ENCODE measurements at places on chromosomes 16 and 17.
A peak's percentile ranks its signal among the peaks of the same experiment; 100 is the strongest.

DNA sequence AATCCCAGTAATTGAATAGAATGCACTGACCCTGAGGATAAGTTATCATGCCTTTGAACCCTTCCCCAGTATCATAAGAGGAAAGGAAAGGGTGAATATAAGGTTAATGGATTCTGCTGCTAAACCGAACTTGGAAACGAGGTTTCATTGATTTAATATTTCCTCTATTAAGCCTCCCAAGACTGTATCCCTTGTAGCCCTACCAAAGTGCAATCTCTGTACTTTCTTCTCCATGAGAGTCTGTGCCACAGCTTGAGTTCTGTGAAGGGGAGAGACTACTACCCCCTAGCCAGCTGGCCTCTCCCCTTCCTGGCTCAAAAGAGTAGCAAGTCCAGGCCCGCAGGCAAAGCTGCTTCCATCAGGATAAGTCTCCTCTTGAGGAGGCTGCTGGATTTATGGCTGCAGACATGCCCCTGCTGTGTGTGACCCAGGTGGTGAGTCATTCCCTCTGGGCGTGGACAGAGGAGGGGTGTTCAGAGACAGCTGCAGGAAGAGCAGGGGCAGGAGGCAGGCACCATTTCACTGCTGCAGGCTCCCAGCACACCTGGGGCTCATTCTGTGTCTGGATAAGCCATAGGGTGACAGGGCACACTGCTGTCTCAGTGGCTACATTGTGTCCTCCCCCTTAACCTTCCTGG, 58.4 kb downstream of the TOM1L2 start:
- DNase-seq = no peak

- no peak for DNase-seq
These were observed 105.4 kb downstream of the STX8 start for GRCh38 chr17:9470171-9470570.

DNA sequence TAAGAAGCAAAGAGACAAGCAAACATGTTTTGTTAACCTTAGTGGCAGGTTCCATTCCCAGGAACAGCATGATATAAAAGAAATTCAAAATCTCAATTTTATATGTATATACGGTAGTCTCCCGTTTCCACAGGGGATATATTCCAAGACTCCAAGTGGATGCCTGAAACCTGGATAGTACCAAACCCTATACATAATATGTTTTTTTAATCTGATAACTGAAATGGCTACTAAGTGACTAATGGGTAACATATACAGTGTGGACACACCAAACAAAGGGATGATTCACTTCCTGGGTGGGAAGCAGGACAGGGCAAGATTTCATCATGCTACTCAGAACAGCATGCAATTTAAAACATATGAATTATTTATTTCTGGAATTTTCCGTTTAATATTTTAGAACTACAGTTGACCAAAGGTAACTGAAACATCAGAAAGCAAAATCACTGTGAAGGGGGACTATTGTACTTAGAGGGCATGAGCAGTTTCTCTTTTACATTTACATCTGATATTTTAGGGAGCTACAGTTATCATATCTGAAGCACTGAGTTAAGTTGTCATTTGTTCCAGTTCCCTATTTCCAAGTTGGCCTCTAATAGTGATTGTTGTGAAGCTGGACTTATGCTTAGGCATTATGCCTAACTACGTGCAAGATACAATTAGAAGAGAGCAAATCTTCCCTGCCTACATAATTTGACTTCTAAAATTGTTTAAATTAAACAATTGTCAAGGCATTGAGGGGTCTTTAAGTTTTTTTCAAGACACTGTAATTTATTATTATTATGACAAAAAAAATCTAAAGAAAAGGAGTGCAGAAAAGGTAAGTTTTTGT, 34.1 kb upstream of the ABCA6 start:
- DNase-seq = no peak

- DNase-seq = no peak
These were observed 2.4 kb downstream of the HDAC5 start for GRCh38 chr17:44120851-44121605.

DNA sequence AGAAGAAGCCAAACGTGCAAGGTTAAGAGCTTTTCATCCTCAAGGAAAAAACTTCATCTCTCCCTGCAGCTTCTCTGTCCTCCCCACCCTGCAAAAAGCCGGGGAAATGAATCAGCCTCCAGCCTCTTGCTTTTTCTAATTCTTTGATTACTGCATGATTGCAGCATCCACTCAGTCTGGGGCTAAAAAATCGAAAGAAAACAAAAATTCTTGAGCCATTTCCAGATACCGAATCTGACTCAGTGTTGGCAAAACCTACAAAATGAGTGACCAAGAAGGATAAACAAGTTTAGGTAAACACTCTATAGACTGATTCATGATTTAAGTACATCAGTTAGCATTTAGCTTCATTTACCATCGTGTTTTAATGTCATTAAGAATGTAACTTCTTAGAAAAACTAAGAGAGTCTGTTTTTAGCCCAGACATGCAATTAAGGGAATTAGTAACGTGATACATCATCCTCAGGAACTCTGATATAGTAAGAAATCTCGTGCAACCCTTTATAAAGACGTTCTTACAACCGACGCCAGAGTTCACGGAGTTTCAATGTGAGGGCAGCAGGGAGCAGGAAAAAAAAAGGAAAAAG, 287.3 kb upstream of the FOXF1 start:
- DNase-seq = no peak

DNA sequence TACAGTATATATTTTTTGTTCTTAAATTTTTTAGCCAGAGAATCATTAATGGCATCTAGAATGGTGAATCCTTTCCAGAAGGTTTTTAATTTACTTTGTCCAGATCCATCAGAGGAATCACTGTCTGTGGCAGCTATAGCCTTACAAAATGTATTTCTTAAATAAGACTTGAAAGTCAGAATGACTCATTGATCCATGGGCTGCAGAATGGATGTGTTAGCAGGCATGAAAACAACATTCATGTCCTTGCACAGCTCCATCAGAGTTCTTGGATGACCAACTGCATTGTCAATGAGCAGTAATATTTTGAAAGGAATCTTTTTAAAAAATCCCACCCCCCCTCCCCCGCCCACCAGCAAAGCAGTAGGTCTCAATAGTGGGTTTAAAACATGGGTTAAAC, 51.4 kb downstream of the CACNG1 start:
- DNase-seq = no peak

GRCh38 chr17:73234736-73235135, 26.9 kb downstream of the CPSF4L start:
- DNase-seq = no peak

GRCh38 chr17:69084911-69085310, 24.2 kb upstream of the ABCA9 start:
- DNase-seq = peak; percentile 4

All from LNCaP clone FGC (cell line).